Chondrocyte (in vitro differentiated cells): ENCODE measurements at places on chromosomes 16 and 17. TPM values are rescaled to one million over a fixed set of nuclear protein-coding genes. Genes with fewer than 3 reads are reported as not detected.
A peak's percentile ranks its signal among the peaks of the same experiment; 100 is the strongest.

DNA sequence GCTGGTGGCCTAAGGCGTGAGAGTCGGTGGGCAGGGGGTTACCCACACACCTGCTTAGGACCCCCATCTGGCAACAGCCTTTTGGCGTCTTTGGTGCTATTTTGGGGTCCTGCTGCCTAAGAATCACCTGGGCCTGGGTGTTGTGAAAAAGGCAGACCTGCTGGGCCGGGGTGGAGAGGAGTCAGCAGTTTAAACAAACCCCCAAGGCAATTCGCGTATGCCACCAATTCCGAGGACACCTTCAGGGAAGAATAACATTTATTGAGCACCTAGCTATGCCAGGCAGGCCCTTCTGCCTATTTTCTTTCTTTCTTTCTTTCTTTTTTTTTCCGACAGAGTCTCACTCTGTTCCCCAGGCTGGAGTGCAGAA lies 53.9 kb upstream of the TOB1 start:
- H3K27me3 ChIP-seq, result no peaks in the 10 kb centered on the region
- H3K36me3 ChIP-seq, result no peaks in the 10 kb centered on the region
- DNase-seq, result no peak
- peaks cover 18% of the 10 kb centered on the region for H3K4me1 ChIP-seq

- H3K4me3 ChIP-seq, result no peak overlapping the region
- peaks cover 3% of the 10 kb centered on the region for H3K36me3 ChIP-seq
- no peak overlapping the region for H3K27ac ChIP-seq
- peaks cover 30% of the 10 kb centered on the region for H3K4me1 ChIP-seq
- H3K27me3 ChIP-seq, result no peaks in the 10 kb centered on the region
- DNase-seq, result no peak
These were observed 3.9 kb downstream of the KIAA0513 start for GRCh38 chr16:85031451-85031850.

DNA sequence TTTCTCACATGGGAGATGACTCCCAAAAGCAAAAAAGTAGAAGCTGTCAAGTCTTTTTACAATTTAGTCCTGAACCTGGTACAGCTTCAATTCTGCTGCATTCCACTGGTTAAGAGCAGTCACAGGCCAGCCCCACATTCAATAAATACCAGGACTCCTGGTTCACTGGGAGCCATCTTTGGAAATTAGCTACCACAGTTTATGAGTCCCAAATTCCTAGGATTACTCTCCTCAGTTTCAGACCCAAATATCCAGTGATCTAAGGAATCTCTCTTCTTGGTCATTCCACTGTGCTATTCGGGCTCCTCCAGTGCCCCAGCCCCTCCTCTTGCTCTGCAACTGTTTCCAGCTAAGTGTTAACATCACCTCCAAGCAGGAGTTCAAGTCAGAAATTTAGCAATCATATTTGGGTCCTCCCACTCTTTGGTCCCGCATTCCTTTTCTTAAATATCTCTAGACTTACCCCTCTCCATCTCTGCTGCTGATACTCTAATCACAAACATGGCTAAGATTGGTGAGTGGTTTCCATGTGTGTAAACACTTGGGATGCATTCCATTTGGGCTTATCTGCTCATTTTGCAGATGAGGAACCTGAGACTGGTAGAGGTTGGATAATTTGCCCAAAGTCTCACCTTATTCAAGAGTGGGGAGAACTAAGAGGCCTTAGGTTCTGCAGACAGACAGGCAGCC lies 9.6 kb upstream of the WIPF2 start:
- peaks cover 7% of the 10 kb centered on the region for H3K4me1 ChIP-seq
- H3K27me3 ChIP-seq, result no peaks in the 10 kb centered on the region
- peak overlapping the region; percentile 39 for H3K27ac ChIP-seq

DNA sequence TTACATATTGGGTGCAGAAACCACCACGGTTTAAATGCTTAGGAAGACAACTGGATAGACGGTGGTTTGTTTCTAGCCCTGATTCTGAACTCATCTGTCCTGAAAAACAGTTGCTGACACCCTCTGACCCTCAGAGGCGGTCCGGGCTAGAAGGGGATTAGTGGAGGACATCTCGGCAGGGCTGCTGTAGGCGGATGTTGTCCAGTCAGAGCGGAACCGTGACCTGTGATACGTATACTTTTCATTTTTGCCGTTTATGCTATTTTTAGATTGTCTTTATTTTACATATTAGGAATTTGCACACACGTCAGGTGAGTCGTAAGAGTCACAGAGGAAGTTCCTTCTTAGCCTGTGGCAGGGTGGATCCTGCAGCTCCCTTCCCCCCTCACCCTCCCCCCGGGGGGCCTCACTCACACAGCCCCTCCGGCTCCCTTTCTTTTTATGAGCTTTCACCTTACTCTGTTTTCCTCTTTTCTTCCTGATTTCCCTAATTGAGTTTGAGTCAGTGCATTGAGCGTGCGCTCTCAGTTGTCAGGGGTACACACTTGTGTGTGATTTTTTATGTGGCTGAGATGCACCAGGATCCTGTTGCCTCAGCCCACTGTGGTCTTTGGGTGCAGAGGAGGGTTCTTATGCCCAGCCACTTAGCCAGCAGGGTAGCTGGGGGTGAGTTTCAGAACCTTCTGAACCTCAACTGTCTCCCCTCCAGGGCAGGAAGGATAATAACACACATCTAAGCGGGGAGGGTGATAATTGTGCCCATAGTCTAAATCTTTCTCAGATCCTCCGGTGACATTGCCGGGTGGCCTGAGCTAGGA lies 211.1 kb upstream of the CHMP6 start:
- no peaks in the 10 kb centered on the region for H3K27me3 ChIP-seq
- no peak overlapping the region for H3K4me3 ChIP-seq
- H3K27ac ChIP-seq, result peak overlapping the region; percentile 36
- peaks cover 58% of the 10 kb centered on the region for H3K4me1 ChIP-seq
- H3K36me3 ChIP-seq, result peaks cover 3% of the 10 kb centered on the region

DNA sequence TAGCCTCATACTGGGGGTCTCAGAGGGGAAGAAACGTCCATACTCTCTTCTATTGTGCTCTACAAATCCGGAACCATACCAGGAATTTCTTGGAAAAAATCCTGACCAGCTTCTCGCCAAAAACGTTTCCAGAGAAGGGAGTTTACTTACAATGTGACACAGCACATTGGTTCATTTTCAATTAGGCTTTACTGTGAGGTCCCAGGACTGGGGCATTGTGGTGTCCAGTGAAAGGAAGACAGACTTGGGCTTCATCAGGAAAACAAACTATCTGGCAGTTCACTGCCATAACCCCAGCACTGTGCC lies 14.7 kb downstream of the MPP2 start:
- no peaks in the 10 kb centered on the region for H3K4me1 ChIP-seq
- no peak overlapping the region for H3K4me3 ChIP-seq
- no peak overlapping the region for H3K27ac ChIP-seq
- no peak for DNase-seq

Gene WFDC1
- 3.5 to 5.7 TPM (median 5.6 TPM) in 3 replicates for total RNA-seq

Gene CSH1
- total RNA-seq, result 14.0 TPM in 1 of 3 replicates, not detected in the others

Gene RNF227
- 1.6 to 2.2 TPM (median 1.8 TPM) in 3 replicates for total RNA-seq

Gene GAS2L2
- not detected in 3 replicates for total RNA-seq
